Transverse colon (tissue), 4 donors: ENCODE measurements at places on chromosomes 16 and 17. TPM values are rescaled to one million over a fixed set of nuclear protein-coding genes. Genes with fewer than 3 reads are reported as not detected.

DNA sequence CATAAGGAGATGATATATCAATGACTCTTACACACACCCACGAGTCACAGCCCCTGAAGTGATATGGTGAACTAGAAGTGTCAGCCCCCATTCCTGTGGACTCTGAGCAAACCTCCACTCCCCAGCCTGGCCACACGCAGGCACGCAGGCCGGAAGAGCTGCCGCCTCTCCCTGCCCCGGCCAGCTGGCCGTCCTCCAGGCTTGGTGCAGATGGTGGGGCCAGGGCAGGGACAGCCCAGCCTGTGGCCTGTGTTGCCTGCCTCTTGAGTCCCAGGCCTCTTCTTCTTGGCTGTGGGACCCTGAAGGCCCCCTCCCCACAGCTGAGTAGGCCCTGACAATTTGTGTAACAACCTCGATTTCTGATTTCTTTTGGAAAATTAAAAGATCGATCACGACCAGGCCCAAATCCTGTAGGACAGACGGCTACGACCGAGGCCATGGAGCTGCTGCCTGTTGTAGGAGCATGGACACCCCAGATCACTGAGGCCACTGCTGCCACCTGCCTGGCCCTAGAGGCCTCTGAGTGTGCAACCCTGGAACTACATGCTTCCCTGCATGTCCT lies 10.0 kb upstream of the MPRIP start:
- no peaks in the 10 kb centered on the region for H3K36me3 ChIP-seq
- peak; percentile 64 for DNase-seq
- H3K4me3 ChIP-seq: no peak overlapping the region
- H3K27ac ChIP-seq: peak overlapping the region; percentile 18
- H3K4me1 ChIP-seq: peaks cover 12% of the 10 kb centered on the region

DNA sequence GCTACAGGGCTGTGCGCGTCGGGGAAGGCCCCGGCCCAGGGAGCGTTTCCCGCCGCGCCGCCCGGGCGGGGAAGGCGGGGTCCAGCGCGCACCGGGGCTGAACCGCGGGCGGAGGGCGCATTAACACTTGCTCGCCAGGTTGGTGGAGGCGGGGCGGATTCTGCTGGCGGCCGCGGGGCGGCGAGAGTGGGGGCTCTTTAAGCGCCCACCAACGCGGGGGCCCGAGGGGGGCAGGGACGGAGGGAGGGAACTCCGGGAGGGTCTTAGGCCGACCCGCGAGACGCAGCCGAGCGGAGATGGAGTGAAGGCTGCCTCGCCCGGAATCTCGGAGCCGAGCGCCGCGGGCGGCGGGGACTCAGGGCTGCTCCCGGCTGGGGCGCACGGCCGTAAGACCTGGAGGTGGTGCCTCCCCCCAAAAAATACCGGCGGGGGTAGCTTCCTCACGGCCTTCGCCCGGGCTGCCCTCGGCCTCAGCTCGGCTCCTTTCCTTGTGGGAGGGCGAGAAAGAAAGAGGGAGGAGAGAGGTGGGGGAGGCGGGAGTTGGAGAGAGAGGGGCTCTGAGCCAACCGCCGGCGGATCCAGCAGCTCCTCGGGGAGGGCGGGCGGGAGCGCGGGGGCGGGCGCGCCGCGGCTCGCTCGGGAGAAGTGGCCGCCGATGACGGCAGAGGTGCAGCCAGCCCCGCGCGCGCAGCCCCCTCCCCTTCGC lies 415 bp upstream of the FOXF1 start:
- no peaks in the 10 kb centered on the region for H3K36me3 ChIP-seq
- H3K27ac ChIP-seq: peak overlapping the region; percentile 99
- peak overlapping the region; percentile 50 for H3K4me3 ChIP-seq
- peak; percentile 73 for DNase-seq
- peaks cover 8% of the 10 kb centered on the region for H3K4me1 ChIP-seq

GRCh38 chr17:15512071-15512709 lies 44.8 kb upstream of the CDRT4 start:
- no peaks in the 10 kb centered on the region for H3K27me3 ChIP-seq
- no peak for DNase-seq
- no peak overlapping the region for H3K4me3 ChIP-seq
- no peaks in the 10 kb centered on the region for H3K36me3 ChIP-seq
- H3K27ac ChIP-seq: no peak overlapping the region

The MAP3K14 gene
- 13.8 TPM for total RNA-seq

DNA sequence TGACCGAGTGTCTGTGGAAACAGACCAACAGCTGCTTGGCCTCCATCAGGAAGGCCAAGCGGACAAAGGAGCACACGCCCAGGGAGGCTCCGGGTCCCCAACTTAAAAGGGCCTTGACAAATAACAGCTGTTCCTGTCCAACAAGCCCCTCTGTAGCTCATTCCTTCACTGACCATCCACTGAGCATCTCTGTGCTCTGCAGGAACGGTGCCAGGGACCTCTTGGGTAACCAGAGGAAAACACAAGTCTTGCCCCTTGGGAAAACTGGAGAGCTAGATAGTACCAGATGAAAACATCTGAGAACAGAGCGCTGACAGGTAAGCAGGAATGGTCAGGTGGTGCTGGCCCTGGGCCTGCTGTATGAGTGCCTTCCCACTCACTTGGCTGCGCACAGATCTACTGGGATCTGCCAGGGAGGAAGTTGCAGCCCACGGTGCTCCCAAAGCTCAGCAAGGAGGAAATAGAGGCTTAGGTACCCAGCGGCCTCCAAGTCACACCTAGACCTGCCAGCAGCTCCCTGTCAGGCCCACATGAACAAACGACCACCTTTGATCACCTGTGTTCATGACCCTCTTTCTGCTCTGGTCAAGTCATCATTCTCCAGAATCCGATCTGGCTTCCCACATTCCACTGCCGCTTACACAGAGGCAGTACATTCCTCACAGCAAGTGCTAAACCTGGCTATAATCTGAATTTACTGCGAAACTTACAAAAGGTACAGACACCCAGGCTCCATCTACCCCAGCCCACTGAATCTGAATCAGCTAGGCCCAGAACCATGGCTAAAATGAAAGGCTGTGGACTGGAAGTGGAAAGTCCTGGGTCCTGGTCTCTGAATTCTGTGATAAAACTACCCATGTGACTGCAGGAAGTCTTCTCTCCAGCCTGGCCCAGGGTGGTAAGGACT lies 12.5 kb downstream of the DCAKD start:
- no peak for DNase-seq
- H3K4me1 ChIP-seq: peaks cover 22% of the 10 kb centered on the region
- no peaks in the 10 kb centered on the region for H3K36me3 ChIP-seq
- peak overlapping the region; percentile 2 for H3K27ac ChIP-seq
- H3K4me3 ChIP-seq: no peak overlapping the region

DNA sequence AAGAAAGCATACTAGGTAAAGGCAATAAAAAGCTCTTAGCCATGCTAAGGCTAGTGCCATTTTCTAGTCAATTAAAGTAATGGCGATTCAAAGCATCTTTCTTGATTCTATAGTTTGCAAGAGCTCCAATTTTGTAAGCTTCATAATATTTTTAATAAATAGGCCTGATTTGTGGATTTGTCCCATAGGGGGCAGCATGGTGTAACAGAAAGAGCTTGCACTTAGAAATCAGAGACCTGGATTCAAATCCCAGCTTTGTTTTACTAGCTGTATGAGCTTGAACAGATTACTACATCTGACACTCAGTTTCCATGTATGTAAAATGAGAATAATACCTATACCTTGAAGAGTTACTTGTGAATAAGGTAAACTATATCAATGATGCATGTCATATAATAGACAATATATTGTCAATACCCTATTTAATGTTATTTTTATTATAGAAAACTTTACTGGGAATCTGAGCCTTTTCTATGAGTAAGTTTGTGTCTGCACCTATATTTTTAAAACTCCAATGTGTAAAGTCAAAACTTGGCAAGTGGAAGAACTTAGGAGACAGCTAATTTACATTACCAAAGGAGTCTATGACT lies 93.6 kb upstream of the NOG start:
- H3K36me3 ChIP-seq: no peaks in the 10 kb centered on the region
- no peak for DNase-seq
- no peak overlapping the region for H3K4me3 ChIP-seq
- no peaks in the 10 kb centered on the region for H3K27me3 ChIP-seq
- H3K4me1 ChIP-seq: no peaks in the 10 kb centered on the region

The SARM1 gene
- total RNA-seq: 6.0 TPM

The CRISPLD2 gene
- 326 TPM for total RNA-seq

DNA sequence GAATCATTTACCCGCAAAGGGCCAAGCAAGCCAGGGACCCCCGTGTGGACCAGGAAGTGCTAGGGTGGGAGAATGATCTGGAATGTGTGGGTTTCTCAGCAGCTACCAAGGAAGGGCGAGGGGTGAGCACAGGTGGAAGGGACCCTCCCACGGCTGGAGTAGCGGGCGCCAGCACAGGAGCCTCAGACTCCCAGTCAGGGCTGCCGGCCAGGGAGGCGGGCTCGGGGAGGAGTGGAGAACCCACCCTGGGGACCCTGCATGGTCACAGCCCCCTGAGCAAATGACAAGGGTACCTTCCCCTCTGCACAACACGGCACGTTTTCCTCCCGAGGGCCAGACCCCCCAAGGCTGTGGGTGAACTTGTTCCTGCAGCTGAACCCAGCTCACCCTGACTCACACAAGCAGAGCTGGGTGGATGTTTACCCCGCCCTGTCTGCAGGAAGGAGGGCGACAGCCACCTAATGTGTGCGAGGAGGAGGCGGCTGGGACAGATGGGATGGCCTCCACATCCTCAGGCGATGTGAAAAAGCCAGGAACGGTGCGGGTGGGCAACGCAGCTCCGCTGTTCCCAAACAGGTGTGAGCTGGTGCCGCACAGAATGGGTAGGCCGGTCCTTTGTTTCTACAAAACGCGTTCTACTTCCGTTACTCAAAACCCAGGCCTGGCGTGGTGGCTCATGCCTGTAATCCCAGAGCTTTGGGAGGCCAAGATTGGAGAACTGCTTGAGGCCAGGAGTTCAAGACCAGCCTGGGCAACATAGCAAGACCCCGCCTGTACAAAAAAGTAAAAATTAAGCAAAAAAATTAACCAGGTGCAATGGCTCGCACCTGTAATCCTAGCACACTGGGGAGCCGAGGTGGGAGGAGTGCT lies 6.2 kb downstream of the ECI1 start:
- no peaks in the 10 kb centered on the region for H3K27me3 ChIP-seq
- H3K4me1 ChIP-seq: peaks cover 3% of the 10 kb centered on the region
- H3K36me3 ChIP-seq: peaks cover 34% of the 10 kb centered on the region
- DNase-seq: no peak
- no peak overlapping the region for H3K27ac ChIP-seq

The HSPB9 gene
- total RNA-seq: not detected

- H3K27me3 ChIP-seq: no peaks in the 10 kb centered on the region
- DNase-seq: no peak
- H3K27ac ChIP-seq: no peak overlapping the region
- no peak overlapping the region for H3K4me3 ChIP-seq
These were observed 55.9 kb downstream of the TBC1D16 start for GRCh38 chr17:79979816-79980215.

- H3K27ac ChIP-seq: no peak overlapping the region
- no peak for DNase-seq
- no peaks in the 10 kb centered on the region for H3K27me3 ChIP-seq
- no peaks in the 10 kb centered on the region for H3K36me3 ChIP-seq
- no peak overlapping the region for H3K4me3 ChIP-seq
These were observed 298.8 kb upstream of the MAF start for GRCh38 chr16:79899316-79899715.

The VPS25 gene
- total RNA-seq: 111 TPM

The GNG13 gene
- 0.48 TPM for total RNA-seq

DNA sequence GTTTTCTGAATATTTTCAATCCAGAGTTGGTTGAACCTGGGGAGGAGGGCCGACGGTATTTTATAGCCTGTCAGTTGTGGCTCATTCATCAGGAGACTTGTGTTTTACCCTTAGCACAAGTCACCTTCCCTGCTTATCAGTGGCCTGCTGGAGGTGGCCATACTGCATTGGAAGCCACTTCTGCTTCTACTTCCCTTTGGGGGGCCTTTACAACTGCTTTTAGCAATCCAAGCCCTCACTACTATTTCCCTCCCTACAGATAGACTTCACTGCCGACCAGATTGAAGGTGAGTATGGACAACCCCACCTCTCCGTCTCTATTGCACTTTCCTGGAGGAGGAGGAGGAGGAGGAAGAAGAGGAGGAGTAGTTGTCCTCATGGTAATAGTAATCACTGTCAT lies 4.4 kb downstream of the MYL4 start:
- H3K27ac ChIP-seq: no peak overlapping the region
- no peak overlapping the region for H3K4me3 ChIP-seq
- no peaks in the 10 kb centered on the region for H3K4me1 ChIP-seq
- DNase-seq: no peak

DNA sequence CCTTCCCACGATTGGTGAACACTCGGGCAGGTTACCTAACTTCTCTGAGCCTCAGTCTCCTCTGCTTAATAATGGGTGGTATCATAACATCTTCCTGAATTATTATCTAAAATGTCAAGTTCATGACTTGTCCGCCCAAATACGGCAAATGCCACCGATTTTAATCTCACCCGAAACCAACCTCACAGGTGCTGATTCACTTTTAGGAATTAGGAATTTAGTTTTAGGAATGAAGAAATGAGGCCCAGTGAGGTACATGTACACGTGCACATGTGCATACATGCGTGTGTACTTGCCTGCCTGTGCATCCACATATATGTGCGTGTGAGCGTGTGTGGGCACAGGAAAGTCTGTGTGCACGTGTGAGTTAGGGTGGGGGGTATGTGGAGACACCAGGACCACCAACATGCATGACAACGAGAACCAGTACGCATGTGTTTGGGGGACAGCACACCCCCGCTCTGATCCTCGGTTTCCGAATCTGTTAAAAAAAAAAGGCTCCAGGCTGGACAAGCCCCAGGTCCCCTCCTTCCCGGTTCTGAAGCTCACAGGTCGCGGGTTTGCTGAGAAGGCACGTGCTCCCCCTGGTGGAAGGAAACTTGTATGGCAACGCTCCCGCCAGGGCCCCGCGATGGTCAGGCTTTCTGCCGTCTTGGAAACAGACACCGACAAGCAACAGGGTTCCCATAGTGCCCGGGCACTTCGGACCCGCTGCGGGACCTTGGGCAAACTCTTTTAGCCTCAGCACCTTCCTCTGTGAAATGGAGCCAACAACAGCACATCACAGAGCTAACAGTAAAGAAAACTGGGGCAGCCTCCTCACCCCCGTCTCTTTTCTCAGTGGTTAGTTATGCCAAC lies 219.2 kb downstream of the RBFOX3 start:
- H3K27ac ChIP-seq: no peak overlapping the region
- peak; percentile 75 for DNase-seq
- peaks cover 43% of the 10 kb centered on the region for H3K27me3 ChIP-seq

- H3K4me1 ChIP-seq: peaks cover 8% of the 10 kb centered on the region
- no peak for DNase-seq
- no peak overlapping the region for H3K27ac ChIP-seq
- no peaks in the 10 kb centered on the region for H3K27me3 ChIP-seq
- H3K36me3 ChIP-seq: peaks cover 20% of the 10 kb centered on the region
These were observed 17.0 kb downstream of the KLHL36 start for GRCh38 chr16:84665359-84665758.
